MCF 10A (cell line): ENCODE measurements at places on chromosomes 11 and 22. TPM values are rescaled to one million over a fixed set of nuclear protein-coding genes. Genes with fewer than 3 reads are reported as not detected.

GRCh38 chr22:32375678-32376450 lies 18.2 kb downstream of the RFPL3 start:
- DNase-seq: no peak
- H3K4me3 ChIP-seq: no peak overlapping the region
- H3K36me3 ChIP-seq: no peaks in the 10 kb centered on the region
- no peak overlapping the region for H3K27ac ChIP-seq
- H3K4me1 ChIP-seq: no peaks in the 10 kb centered on the region
- H3K27me3 ChIP-seq: peaks cover 47% of the 10 kb centered on the region

GRCh38 chr11:97454988-97455387 lies 1065.2 kb downstream of the JRKL start:
- H3K4me3 ChIP-seq: no peak overlapping the region
- DNase-seq: peak; percentile 18
- H3K4me1 ChIP-seq: no peaks in the 10 kb centered on the region
- no peaks in the 10 kb centered on the region for H3K36me3 ChIP-seq
- no peak overlapping the region for H3K27ac ChIP-seq

DNA sequence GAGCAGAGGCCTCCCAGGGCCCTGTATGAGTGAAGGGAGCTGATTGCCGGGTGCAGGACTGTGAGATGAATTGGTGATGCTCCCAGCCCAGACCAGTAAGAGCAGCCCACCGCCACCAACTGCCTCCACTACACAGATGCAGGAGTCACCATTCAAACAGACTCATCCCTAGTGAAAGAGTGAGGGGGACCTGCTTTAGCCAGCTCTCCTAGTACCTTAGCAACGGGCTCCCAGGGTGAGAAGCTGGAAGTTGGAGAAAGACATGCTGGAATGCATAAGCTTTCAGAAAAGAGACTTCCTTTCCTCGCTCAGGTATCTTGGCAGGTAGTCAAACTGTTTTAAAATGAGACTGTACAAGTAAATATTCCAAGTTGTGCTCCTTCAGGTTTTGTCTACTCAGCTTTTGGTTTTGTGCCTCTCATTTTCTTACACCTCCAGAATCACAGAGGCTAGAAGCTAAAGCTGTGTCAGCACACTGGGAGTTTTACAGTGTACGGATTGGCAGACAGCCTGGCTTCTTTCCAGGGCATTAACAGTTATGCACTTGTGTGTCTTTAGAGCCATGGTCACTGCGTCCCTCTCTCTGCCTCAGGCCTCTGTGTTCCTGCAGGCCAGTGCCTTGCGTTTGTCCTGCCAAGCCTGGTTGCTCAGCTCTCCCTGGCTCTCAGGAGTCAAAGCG lies 146.2 kb downstream of the ATXN10 start:
- no peak overlapping the region for H3K27ac ChIP-seq
- DNase-seq: no peak
- H3K27me3 ChIP-seq: no peaks in the 10 kb centered on the region
- H3K4me1 ChIP-seq: no peaks in the 10 kb centered on the region
- peaks cover 50% of the 10 kb centered on the region for H3K36me3 ChIP-seq

DNA sequence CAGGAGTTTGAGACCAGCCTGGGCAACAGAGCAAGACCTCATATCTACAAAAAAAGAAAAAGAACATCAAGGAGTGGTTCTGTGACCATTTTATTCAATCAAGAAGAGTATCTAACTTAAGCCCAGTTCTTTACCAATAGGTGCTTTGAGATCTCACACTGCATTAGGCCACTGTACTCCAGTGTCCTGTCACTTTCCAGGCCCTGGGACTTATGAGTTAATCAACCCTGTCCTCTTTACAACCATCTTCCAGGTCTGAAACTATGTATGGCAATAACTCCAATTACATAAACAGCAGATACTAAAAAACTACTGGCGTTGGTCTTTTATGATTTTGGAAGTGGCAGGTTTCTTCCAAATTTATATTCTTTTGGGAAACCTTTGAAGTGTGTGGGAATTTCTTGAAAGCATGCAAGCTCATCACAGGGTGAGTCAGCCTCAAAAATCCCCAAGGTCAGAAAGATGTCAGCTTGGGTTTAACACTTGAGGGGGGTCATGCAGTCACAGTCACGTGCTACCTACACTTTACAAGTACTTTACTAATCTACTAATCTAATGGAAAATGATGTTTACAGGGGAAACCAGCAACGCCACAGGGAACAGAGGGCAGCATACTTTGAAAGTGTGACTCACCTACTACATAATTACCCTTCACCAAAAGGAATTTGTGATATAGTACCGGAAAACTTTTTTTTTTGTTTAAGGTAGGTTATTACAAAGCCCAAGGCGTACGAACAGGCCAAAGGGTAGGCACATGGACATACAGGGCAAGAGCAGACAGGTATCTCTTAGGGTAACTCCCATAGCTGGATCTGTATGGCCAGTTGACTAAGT lies 15.6 kb downstream of the PISD start:
- H3K4me1 ChIP-seq: peaks cover 15% of the 10 kb centered on the region
- H3K27ac ChIP-seq: peak overlapping the region; percentile 91
- H3K36me3 ChIP-seq: peaks cover 84% of the 10 kb centered on the region
- peak; percentile 87 for DNase-seq

DNA sequence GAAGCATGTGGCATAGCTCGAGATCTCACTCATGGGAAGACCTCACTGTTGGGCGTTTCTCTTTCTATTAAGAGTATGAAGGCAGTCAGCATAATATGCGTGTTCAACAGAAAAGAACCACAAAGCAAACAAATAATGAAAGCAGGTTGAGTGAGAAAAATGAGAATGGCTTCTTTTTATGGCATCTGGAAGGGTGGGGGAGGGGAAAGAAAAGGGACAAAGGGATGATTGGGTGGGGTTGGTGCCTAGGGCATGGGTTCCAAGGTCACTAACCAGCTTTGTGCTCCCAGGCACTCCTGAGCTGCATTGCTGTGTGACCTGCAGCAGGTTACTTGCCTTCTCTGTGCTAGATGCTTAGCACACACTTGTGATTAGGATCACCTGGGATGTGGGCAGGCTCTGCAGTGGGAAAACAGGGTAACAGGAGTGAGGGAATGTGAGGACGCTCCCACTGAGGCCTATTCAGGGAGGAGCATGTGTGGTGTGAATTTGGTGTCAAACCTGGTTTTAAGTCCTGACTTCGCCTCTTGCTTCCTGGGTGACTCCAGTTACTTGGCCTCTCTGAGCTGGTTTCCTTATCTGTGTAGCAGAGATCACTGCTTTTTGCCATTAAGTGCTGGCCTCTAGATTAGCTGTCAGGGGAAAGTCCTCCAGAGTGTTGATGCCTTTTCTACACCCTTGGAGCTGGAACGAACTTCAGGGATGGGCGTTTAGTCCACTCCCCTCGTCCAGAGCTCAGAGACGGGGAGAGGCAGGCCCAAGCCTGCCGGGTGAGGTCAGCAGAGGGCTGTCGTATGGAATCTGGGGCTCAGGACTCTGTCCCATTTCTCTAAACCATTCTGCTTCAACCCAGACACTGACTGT lies 74.8 kb downstream of the KIAA1671 start:
- peak; percentile 40 for DNase-seq
- H3K27ac ChIP-seq: peak overlapping the region; percentile 79
- H3K4me1 ChIP-seq: peaks cover 28% of the 10 kb centered on the region
- H3K36me3 ChIP-seq: peaks cover 66% of the 10 kb centered on the region
- H3K4me3 ChIP-seq: peak overlapping the region; percentile 13
- no peaks in the 10 kb centered on the region for H3K27me3 ChIP-seq

GRCh38 chr22:31829505-31829904 lies 75.7 kb downstream of the DEPDC5 start:
- DNase-seq: peak; percentile 93
- peaks cover 13% of the 10 kb centered on the region for H3K4me1 ChIP-seq
- H3K36me3 ChIP-seq: peaks cover 23% of the 10 kb centered on the region
- peak overlapping the region; percentile 10 for H3K4me3 ChIP-seq
- H3K27me3 ChIP-seq: no peaks in the 10 kb centered on the region
- peak overlapping the region; percentile 78 for H3K27ac ChIP-seq

GRCh38 chr22:28172892-28173670 lies 254.0 kb upstream of the PITPNB start:
- no peak overlapping the region for H3K27ac ChIP-seq
- peaks cover 24% of the 10 kb centered on the region for H3K27me3 ChIP-seq
- H3K4me1 ChIP-seq: no peaks in the 10 kb centered on the region
- peak; percentile 4 for DNase-seq
- H3K36me3 ChIP-seq: no peaks in the 10 kb centered on the region
- no peak overlapping the region for H3K4me3 ChIP-seq

DNA sequence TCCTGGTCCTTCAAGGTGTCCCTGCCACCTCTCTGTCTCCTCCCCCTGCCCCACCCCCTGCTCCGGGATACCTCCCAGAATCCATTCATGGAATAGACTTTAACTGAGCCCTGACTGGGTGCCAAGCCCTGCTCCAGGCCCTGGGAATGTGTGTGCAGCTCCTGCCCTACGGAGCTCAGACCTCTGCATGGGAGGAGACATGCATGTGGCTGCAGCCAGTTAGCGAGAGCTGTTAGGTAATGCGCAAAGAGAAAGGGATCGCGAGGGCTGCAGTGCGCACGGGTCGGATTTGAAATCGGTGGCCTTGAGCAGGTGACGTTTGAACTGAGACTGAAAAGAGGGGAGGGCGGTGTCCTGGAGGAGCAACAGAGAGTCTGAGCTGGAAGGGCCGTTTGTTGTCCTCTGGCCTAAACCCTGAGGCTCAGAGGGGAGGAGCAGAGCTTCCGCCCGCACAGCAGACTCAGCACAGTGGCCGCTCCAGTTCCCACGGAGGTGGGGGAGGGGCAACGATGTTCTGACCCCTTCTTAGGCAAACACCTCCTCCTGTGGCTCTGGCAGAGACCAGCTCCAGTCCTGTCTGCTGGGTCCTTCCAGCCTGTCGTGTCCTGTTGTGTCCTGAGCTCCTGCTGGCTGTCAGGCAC lies 19.8 kb upstream of the LRRC10B start:
- no peak for DNase-seq
- H3K27me3 ChIP-seq: peaks cover 1% of the 10 kb centered on the region
- no peak overlapping the region for H3K27ac ChIP-seq
- H3K36me3 ChIP-seq: peaks cover 6% of the 10 kb centered on the region
- peaks cover 7% of the 10 kb centered on the region for H3K4me1 ChIP-seq

DNA sequence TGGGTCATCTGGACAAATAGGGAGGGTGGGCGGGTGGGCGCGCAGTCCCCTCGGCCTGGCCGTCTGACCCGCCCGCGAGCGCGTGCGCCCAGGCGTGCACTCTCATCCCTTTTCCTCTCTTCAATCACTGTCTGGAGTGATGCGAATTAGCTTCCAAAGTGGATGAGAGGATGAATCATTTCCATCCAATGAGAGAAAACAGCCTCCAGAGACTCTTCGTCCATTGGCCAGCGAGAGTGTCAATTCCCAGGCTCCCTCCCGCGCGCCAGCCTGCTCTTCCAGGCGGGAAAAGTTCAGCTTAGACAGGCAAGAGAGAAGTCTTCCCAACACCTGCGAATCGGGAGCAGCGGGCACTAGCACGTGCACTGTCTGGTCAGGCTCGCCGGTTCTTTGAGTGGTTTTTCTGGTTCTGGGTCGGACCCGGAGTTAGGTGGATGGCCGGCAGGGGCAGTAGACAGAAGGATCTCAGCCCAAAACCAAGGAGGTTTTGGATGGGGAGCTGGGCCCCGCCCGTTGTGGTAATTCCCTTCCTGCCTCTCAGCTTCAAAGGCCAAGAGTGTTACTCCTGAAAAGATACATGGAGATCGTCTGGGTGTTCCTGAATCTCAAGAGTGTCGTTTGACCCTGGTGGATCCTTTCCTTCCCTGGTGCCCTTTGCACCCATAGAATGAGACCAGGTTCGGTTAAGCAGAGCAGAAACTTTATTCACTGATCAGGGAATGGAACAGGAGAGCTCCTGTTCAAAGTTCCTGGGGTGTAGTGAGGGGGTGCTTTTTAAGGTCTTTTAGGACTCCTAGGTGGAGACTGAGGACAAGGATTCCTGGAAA lies 33.4 kb upstream of the GLYATL1 start:
- H3K36me3 ChIP-seq: no peaks in the 10 kb centered on the region
- H3K4me1 ChIP-seq: peaks cover 19% of the 10 kb centered on the region
- peak; percentile 91 for DNase-seq
- H3K4me3 ChIP-seq: peak overlapping the region; percentile 72
- H3K27me3 ChIP-seq: no peaks in the 10 kb centered on the region
- no peak overlapping the region for H3K27ac ChIP-seq

DNA sequence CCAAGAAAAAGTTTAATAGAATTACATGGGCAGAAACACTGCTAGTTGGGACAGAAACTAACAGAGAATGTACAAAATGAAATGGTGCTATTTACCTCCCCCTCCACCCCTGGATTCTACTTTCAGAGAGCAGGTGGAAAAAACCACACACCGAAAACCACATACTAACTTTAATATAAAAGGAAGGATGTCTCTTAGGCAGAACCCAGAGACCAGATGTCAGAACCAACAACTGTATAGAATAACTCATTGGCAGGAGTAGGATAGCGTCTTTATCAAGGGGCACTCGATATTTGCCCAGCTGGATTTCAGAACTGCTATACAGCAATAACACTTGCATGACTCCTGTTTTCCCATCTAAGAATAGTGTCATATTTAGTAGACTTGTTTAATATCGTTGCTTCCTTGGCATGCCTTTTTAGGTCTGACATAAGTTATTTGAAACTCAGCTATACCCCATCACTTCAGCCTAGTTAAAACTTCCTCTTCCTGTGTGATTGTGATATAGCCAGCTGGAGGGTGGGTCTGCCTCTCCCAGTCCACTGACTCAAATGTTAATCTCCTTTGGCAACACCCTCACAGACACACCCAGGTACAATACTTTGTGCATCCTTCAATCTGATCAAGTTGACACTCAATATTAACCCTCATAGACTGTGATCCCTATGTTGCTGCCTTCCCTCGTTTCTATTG lies 1.2 kb downstream of the SLC22A25 start:
- peaks cover 16% of the 10 kb centered on the region for H3K27me3 ChIP-seq
- no peak for DNase-seq
- H3K4me3 ChIP-seq: no peak overlapping the region
- no peak overlapping the region for H3K27ac ChIP-seq
- H3K36me3 ChIP-seq: no peaks in the 10 kb centered on the region

GRCh38 chr11:124758355-124759265 lies 3.5 kb downstream of the ESAM start:
- H3K4me1 ChIP-seq: peaks cover 5% of the 10 kb centered on the region
- no peaks in the 10 kb centered on the region for H3K27me3 ChIP-seq
- peak; percentile 41 for DNase-seq
- no peaks in the 10 kb centered on the region for H3K36me3 ChIP-seq

DNA sequence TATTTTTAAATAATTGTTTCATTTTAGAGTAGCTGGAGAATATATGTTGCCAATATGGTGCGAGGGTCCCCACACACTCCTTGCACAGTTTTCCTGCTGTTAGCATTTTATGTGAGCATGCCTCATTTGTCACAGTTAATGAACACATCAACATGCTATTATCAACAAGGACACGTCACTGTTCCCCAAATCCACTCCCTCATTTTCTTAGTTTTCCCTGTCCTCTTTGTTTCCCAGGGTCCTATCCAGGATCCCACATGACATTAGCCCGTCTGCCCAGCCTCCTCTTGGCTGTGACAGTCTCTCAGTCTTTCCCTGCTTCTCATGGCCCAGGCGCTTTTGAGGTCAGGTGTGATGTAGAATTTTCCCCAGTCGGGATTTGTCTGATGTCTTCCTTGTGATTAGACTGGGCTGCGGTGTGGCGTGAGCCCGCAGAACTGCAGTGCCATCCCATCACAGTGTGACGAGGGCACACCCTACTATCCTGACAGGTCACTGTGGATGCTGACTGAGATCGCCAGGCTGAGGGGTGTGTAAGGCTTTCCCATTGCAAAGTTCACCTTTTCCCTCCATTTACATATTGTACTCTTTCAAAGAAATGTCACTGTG lies 450.6 kb upstream of the B3GAT1 start:
- DNase-seq: no peak
- no peaks in the 10 kb centered on the region for H3K27me3 ChIP-seq
- H3K27ac ChIP-seq: no peak overlapping the region

The OR51I1 gene
- total RNA-seq: not detected in 2 replicates

The GAB2 gene
- 4.2 and 4.5 TPM in 2 replicates for total RNA-seq

The CTR9 gene
- 25.8 and 28.8 TPM in 2 replicates for total RNA-seq

The FGF19 gene
- total RNA-seq: not detected in 2 replicates

The MACROD1 gene
- 15.1 and 15.7 TPM in 2 replicates for total RNA-seq

The BARX2 gene
- total RNA-seq: not detected in 2 replicates

The CEP126 gene
- total RNA-seq: 3.1 and 4.3 TPM in 2 replicates

The DEPDC7 gene
- 2.2 and 3.6 TPM in 2 replicates for total RNA-seq

The SCN3B gene
- 1.2 and 3.3 TPM in 2 replicates for total RNA-seq

The HBG2 gene
- total RNA-seq: not detected in 2 replicates
